Activated CD8-positive, alpha-beta T cell treated with anti-CD3 and anti-CD28 coated beads, Interleukin-2, amount 10 ng/mL, durations not matched to agents 7 days and 5 days (primary cell): ENCODE measurements at places on chromosomes 12 and 14. TPM values are rescaled to one million over a fixed set of nuclear protein-coding genes. Genes with fewer than 3 reads are reported as not detected.

GRCh38 chr12:49825360-49825970 is 2.7 kb downstream of the NCKAP5L start:
- H3K27ac ChIP-seq = no peak overlapping the region
- peaks cover 2% of the 10 kb centered on the region for H3K36me3 ChIP-seq
- DNase-seq = no peak
- peaks cover 50% of the 10 kb centered on the region for H3K4me1 ChIP-seq

DNA sequence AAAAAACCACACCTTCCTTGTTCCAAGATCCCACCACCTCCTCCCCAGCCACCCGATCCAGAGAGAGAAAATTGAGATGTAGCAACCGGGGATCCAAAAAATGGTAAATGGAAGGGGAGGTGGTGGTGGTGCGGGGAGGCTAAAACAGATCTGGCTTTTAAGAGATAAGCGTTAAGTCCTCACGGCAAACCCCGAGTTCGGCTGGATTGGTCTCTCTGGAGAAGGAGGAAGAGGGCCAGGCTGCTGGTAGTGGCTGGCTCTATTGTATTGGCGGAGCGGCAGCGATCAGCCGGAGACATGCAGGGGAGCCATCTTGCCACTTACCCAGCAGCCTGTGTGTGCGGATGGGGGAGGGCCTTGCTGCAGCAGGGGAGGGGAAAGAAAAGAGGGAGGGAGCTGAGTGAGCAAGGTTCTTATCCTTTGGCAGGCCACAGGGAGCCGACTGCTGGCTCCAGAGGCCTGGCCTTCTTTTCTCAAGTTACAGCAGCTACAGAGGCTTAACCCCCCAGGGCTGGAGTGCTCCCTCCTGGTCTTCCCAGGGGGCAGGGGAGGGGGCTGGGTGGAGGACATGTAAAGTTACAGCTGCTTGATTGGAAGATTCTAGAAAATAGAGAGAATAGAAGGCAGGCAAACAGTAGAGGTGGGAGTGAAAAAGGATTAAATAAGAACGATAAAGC is 14.1 kb upstream of the CDH24 start:
- peaks cover 33% of the 10 kb centered on the region for H3K4me1 ChIP-seq
- peak; percentile 89 for DNase-seq
- peak overlapping the region; percentile 92 for H3K27ac ChIP-seq
- H3K36me3 ChIP-seq = peaks cover 58% of the 10 kb centered on the region
- H3K4me3 ChIP-seq = peak overlapping the region; percentile 96
- H3K27me3 ChIP-seq = no peaks in the 10 kb centered on the region

DNA sequence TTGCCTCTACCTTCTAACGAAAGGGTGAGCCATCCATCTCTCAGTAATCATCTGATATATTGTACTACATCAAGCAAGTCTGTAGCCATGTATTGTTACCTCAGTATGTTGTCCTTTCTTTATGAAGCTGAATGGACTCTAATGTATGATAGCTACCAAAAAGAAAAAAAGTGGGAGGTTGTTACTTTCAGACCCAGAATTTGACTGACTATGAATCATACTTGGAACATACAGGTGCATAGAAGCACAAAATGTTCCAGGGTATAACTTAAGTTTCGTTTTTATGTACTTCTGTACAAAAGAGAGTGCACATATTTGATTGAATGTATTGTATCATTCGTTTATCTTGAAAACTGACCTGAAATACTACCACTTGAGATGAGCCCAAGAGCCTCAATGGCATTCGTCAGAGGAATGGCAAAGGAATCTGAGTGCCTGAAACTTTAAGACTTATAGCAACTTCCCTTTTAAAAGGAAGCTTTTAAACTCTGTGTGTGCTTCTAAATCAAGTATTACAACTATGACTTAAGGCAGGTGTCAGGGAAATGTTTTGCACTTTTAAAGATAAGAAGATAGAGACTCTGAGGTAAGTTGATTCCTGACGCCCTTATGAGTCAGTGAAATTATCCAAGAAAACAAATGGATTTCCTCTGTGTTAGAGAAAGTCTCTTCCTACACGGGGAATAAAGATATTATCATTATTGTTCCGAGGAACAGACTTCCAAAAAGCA is 951.5 kb downstream of the GALC start:
- DNase-seq = no peak
- H3K4me3 ChIP-seq = no peak overlapping the region
- H3K36me3 ChIP-seq = no peaks in the 10 kb centered on the region
- H3K4me1 ChIP-seq = no peaks in the 10 kb centered on the region
- no peaks in the 10 kb centered on the region for H3K27me3 ChIP-seq

GRCh38 chr12:44930972-44931600 is 55.0 kb upstream of the NELL2 start:
- no peak for DNase-seq
- H3K4me1 ChIP-seq = peaks cover 2% of the 10 kb centered on the region
- H3K4me3 ChIP-seq = no peak overlapping the region
- no peak overlapping the region for H3K27ac ChIP-seq
- H3K27me3 ChIP-seq = peaks cover 2% of the 10 kb centered on the region

TMEM253 gene
- not detected for total RNA-seq

- H3K27me3 ChIP-seq = no peaks in the 10 kb centered on the region
- H3K27ac ChIP-seq = no peak overlapping the region
- no peak overlapping the region for H3K4me3 ChIP-seq
- DNase-seq = no peak
Measured at GRCh38 chr14:50410921-50411320, 14.2 kb upstream of the CDKL1 start.

DNA sequence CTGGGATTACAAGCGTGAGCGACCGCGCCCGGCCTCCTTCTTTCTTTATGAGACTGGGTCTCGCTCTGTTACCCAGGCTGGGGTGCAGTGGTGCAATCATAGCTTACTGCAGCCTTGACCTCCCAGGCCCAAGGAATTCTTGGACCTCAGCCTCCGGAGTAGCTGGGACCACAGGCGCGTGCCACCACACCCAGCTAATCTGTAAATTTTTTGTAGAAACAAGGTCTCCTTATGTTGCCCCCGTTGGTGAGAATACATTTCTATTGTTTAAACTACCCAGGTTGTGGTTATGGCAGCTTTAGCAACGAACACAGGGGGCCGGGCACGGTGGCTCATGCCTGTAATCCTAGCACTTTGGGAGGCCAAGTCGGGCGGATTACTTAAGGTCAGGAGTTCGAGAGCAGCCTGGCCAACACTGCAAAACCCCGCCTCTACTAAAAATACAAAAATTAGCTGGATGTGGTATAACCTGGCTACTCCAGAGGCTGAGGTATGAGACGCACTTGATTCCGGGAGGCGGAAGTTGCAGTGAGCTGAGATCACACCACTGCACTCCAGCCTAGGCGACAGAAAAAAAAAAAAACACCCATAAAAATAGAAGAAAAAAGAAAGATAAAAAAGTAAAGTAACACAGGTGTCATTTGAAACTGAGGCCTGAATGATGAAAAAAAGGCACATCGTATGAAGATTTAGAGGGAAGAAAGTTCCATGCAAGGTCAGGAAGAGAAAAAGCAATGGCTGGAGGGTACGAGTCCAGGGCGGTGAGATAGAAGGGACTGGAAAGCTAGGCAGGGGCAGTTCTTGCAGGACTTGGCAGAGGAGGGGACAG is 977 bp upstream of the TMEM120B start:
- H3K36me3 ChIP-seq = peaks cover 2% of the 10 kb centered on the region
- peak; percentile 58 for DNase-seq
- peak overlapping the region; percentile 96 for H3K4me3 ChIP-seq
- H3K27ac ChIP-seq = peak overlapping the region; percentile 89

DNA sequence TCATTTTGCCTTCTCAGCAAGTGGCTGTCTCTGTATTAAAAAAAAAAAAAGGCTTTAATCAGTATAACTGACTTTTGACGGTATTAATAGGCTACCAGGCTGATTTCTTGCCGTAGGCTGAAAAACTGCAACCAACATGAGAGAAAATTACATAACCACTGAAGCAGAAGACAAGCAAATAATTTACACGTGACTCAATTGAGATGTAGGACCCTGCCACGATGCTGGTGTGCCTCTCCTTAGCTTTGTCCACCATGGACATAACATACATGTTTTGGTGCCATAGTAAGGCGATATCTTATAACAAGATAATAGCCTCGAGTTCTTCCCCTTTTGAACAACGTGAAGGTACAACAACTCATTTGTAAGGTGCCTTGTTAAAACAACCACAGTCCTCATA is 88.7 kb upstream of the GRIP1 start:
- peaks cover 13% of the 10 kb centered on the region for H3K36me3 ChIP-seq
- DNase-seq = no peak
- no peak overlapping the region for H3K27ac ChIP-seq
- peaks cover 35% of the 10 kb centered on the region for H3K4me1 ChIP-seq
- H3K4me3 ChIP-seq = no peak overlapping the region

GRCh38 chr14:20476776-20477175 is 7.6 kb downstream of the PNP start:
- no peaks in the 10 kb centered on the region for H3K27me3 ChIP-seq
- peak overlapping the region; percentile 44 for H3K4me3 ChIP-seq
- DNase-seq = no peak
- peak overlapping the region; percentile 89 for H3K27ac ChIP-seq
- H3K36me3 ChIP-seq = peaks cover 78% of the 10 kb centered on the region

DNA sequence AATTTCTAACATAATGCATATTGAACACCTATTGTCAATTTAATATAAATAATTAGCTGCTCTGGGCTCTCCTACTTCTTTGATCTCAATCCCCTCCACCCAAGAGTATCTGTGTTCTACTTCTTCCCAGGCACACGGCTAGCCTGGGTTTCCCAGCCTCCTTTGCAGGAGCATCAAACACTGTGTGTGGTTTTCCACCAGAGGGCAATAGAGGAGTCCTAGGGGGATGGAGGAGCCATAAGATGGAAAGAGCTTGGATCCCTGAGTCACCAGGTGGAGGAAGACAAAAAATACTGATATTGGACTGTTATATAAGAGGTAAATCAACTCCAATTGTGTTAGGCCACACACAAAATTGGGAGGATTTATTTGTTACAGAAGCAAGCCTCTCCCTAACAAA is 333.7 kb downstream of the GLT1D1 start:
- no peaks in the 10 kb centered on the region for H3K27me3 ChIP-seq
- no peak overlapping the region for H3K4me3 ChIP-seq
- no peaks in the 10 kb centered on the region for H3K36me3 ChIP-seq
- H3K4me1 ChIP-seq = no peaks in the 10 kb centered on the region
- no peak overlapping the region for H3K27ac ChIP-seq
